SIG-M5 (cell line): ENCODE measurements at places on chromosomes 7 and 10.

DNA sequence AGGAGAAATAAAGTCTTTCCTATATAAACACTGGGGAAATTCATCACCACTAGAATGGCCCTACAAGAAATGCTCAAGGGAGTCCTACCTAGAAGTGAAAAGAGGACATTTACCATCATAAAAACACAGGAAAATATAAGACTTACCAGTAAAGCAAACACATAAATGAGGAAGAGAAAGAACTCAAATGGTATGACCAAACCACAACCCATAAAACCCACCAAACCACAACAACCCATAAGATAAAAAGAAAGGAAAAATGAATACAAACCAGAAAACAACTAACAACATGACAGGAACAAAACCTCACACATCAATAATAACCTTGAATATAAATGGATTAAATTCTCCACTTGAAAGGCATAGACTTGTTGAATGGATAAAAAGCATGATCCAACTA, 71.9 kb upstream of the DIP2C start:
- DNase-seq, result no peak

GRCh38 chr7:67448271-67448670, 451.6 kb downstream of the TYW1 start:
- no peak for DNase-seq

DNA sequence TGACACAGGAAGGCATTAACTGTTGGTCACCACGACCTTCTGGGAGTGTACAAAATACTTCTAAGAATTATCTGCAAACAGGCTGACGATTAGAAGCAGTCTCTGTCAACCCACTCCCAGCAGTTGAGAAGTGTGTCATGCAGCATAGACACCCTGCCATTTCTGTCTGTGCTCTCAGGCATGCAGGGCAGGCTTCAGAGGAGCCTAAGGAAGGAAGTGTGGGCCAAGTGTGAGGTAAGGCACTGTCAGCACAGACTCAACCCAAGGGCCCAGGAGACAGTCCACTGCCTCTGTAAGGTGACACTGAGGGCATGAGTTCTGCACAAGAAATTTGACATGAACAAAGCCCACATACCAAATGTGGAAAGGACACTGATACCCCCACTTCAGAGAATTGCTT, 109.0 kb upstream of the VIPR2 start:
- no peak for DNase-seq

- no peak for DNase-seq
Measured at GRCh38 chr10:44805466-44806210, 105.5 kb upstream of the TMEM72 start.

GRCh38 chr7:82578430-82578829, 134.9 kb upstream of the CACNA2D1 start:
- DNase-seq, result no peak
